ENCODE measurements at places on chromosomes 7 and 10. TPM values are rescaled to one million over a fixed set of nuclear protein-coding genes. Genes with fewer than 3 reads are reported as not detected.

Gene ASB15
- not detected for total RNA-seq

Gene KIN
- total RNA-seq, result 72.0 TPM

Gene NEUROG3
- total RNA-seq, result not detected

Gene TCTN3
- total RNA-seq, result 32.6 TPM

Gene RSU1
- 69.0 TPM for total RNA-seq

Gene FAM25C
- not detected for total RNA-seq
